ENCODE measurements at places on chromosomes 5 and 9. TPM values are rescaled to one million over a fixed set of nuclear protein-coding genes. Genes with fewer than 3 reads are reported as not detected.

GRCh38 chr9:131273856-131274673 lies 2.2 kb downstream of the FAM78A start:
- no peak for DNase-seq

DNA sequence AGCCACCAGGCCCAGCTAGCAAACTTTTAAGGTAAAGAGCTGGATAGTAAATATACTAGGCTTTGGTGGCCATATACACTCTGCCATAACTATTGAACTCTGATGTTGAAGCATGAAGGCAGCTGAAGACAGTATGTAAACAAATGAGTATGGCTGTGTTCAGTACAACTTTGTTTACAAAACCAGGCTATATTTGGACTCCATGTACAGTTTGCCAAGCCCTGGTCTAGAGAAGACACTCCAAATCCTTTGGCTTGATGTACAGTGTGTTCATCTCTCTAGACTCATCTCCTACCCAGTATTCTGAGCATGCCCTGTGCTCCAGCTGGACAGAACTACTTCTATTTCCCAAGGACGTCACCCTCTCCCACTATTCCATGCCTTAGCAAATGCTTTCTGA lies 54.3 kb upstream of the MEGF10 start:
- no peak for DNase-seq

DNA sequence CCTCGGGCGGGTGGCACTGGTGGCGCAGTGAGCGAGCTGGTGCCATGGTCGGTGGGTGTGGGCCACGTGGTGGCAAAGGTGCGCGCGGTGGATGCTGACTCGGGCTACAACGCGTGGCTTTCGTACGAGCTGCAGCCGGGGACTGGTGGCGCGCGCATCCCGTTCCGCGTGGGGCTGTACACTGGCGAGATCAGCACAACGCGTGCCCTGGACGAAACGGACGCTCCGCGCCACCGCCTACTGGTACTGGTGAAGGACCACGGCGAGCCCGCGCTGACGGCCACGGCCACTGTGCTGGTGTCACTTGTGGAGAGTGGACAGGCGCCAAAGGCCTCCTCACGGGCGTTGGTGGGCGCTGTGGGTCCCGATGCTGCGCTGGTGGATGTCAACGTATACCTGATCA lies 2.0 kb downstream of the PCDHA4 start:
- no peak for DNase-seq

- DNase-seq, result no peak
Measured at GRCh38 chr5:130104895-130105688, 200.8 kb downstream of the CHSY3 start.

GRCh38 chr5:109694451-109694891 lies 4.7 kb downstream of the MAN2A1 start:
- DNase-seq, result no peak

PLPP7 gene
- 9.6 TPM for total RNA-seq

DAB2IP gene
- total RNA-seq, result 60.9 TPM

BRINP1 gene
- total RNA-seq, result 1.9 TPM

TAF1L gene
- 4.3 TPM for total RNA-seq

Data from umbilical cord (tissue), 2 donors.